Stimulated activated CD4-positive, alpha-beta T cell treated with anti-CD3 and anti-CD28 coated beads, Interleukin-2, amount 100 ng/mL, for 48 hours (primary cell): ENCODE measurements at places on chromosomes 7 and 10.

DNA sequence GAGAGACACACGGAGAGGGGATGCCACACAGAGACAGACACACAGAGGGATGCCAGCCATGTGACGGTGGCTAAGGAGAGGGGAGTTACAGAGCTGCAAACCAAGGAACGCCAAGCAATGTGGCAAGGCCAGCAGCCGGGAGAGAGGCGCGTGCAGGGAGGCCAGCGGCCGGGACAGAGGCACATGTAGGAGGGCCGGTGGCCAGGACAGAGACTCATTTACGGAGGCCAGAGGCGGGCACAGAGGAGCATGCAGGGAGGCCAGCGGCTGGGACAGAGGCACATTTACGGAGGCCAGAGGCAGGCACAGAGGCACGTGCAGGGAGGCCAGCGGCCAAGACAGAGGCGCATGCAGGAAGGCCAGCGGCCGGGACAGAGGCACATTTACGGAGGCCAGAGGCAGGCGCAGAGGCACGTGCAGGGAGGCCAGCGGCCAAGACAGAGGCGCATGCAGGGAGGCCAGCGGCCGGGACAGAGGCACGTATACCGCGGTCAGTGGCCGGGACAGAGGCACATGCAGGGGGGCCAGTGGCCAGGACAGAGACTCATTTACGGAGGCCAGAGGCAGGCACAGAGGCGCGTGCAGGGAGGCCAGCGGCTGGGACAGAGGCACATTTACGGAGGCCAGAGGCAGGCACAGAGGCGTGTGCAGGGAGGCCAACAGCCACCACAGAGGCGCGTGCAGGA lies 40.4 kb downstream of the INSIG1 start:
- no peak for DNase-seq

DNA sequence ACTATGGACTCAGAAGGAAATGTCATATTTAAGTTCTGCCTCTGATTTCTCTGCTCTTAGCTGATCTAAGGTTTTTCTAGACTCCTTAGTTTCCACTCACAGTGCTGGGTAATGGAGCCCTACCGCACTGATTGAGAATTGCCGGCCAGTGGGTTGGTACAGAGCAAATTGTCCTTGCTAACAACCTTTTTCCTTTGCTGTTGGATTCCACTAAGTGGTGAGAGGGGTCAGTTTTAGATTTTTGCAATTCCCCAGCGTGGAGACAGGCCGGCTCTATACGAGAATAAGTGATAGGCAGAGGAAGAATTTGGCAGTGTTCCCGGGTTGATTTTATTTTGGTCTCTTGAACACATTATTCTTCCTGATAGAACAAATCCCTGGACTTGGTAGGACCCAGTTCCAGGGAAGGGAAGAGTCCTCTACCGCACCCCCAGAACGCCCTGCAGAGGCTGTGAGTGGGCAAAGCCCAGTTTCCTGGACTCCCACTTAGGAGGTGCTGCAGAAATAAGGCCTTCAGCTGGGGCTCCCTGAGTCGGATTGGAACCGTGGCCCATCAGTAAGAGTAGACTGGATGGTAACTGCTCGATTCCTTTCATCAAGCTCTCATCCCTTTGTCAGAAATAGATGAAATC lies 3.0 kb upstream of the NRP1 start:
- DNase-seq = no peak

DNA sequence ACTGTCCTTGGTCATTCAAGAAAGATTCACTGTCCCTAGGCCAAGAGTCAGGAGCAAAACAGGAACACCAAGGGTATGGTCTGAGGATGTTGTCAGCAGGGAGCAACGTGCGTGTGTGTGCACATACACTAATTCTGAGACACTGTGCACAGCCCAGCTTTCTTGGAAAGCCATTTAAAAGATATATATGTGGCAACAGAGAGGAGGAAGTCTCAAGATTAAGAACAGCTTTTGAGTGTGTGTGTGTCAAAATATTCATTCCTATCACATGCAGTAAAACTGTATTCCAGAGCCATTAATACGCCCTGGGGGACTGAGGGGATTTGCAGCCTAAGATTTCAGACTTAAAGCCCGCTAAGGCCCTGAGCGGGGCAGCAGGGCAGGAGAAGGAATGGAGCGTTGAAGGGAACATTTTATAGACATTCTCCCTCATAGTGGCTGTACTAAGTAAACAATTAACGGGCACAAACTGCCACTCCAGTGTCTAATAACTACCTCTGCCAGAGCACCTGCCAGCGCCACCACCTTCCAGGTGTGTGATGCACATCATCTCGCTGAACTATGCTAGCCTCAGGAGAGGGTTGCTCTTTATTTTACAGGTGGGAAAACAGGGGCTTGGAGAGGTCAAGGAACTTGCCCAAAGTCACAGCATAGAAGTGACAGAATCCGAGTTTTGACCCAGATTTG lies 2.0 kb downstream of the NOD1 start:
- DNase-seq = no peak

DNA sequence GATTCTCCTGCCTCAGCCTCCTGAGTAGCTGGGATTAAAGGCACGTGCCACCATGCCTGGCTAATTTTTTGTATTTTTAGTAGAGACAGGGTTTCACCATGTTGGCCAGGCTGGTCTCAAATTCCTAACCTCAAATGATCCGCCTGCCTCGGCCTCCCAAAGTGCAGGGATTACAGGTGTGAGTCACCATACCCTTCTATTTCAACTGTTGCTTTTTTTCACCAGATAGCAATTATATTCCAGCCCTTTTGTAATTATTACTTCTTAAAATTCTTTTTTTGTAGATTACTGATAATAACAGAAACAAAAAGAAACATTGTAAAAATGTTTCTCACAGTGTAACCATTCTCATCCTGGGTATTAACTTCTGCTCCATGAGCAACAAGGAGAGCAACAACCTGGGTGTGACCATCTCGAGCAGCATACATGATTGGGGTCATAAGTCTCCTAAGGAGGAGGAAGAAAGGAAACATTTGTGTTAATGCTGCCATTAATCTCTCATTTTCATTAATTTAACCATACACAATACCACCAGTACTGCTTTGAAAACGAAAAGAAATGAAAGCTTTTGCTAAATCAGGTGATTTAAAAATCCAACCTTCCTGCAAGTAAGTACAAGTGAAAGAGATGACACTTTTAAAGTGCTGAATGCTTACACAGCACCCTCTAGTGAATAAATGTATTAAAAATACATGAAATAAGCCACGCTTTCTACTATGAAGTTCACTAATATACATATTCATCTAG lies 41.8 kb downstream of the ASZ1 start:
- no peak for DNase-seq

DNA sequence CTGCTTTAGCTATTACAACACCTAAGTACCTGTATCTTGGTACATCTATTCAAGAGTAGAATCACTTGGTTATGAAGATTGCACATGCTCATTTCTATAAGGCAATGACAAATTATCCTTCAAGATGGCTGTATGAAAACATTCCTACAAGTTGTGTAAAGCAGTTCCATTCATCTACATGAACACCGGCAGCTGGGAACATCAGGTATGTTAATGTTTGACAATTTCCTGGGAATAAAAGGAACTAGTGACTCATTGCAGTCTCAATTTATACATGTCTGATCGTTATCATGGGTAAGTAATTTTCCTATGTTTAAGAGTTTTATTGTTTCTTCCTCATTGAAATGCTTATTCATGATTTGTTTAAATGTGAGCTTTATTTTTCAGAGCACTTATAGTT lies 203.2 kb upstream of the SEMA3E start:
- no peak for DNase-seq

GRCh38 chr7:159086301-159086925 lies 58.3 kb downstream of the VIPR2 start:
- no peak for DNase-seq

- no peak for DNase-seq
Observed at GRCh38 chr7:8356071-8356470, 77.3 kb upstream of the NXPH1 start.

DNA sequence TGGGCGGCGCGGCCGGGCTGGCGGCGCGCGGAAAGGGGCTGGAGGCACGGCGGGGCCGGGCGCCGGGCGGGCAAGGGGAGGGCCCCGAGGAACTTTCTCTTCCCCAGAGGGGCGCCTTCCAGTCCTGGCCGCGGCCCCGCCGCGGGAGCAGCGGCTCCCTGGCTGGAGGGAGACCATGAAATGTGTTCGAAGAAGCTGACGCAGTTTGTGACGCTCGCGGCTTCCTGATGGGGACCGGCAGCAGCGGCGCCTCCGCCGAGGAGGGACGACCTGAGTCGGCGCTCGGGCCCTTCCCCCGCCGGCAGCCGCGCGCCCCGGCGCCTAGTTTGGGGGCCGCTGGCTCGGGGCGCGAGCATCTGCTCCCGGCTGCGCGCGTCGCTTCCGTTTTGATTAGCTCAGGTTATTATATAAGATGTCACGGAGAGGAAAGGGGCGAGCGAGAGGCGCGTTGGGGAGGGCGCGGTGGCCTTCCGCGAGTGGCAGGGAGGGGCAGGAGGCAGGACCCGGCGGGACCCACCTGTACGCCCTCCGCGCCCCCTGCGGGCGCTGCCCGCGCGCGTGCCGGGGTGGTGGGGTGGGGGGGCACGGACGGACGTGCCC lies 57.1 kb upstream of the PCGF5 start:
- DNase-seq = peak; percentile 58

DNA sequence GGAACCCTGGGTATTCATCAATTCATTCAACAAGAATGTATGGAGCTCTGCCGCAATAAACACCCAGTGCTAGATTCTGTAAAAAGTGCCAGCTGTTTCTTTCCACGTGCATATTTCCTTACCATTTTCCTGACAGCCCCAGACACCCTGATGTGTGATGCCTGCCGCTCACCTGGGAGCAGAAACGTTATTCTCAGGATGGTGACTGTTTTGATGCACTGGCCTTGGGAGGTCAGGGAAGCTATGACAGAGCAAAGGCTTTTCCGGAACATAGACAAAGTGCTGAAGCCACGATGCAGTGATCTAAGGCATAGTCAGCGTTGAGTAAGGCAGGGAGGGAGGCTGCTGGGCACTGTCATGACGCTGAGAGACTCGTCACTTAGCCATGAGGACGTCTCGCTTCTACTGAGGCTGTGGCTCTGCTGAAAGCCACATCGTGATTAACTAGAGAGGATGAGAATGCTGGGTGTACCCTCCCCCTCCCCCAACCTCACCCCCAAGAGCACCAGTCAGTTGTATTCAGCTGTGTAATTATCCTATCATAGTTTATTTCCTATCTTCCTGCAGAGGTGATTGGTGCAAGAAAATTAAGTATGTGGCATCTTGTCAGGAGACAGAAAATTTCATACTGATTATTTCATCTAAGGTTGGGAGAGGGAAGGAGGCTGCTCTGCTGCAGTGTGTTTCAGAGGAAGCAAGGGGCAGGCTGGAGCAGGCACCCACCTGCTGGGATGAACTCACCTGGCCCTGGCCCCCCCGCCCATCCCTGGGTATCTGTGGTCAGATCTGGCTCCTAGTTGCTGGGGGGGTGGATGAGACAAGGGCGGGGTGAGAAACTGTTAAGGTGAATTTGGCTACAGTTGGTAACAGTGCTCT lies 48.8 kb upstream of the SMNDC1 start:
- no peak for DNase-seq

- no peak for DNase-seq
Observed at GRCh38 chr10:116444527-116445142, 17.0 kb downstream of the PNLIPRP3 start.

DNA sequence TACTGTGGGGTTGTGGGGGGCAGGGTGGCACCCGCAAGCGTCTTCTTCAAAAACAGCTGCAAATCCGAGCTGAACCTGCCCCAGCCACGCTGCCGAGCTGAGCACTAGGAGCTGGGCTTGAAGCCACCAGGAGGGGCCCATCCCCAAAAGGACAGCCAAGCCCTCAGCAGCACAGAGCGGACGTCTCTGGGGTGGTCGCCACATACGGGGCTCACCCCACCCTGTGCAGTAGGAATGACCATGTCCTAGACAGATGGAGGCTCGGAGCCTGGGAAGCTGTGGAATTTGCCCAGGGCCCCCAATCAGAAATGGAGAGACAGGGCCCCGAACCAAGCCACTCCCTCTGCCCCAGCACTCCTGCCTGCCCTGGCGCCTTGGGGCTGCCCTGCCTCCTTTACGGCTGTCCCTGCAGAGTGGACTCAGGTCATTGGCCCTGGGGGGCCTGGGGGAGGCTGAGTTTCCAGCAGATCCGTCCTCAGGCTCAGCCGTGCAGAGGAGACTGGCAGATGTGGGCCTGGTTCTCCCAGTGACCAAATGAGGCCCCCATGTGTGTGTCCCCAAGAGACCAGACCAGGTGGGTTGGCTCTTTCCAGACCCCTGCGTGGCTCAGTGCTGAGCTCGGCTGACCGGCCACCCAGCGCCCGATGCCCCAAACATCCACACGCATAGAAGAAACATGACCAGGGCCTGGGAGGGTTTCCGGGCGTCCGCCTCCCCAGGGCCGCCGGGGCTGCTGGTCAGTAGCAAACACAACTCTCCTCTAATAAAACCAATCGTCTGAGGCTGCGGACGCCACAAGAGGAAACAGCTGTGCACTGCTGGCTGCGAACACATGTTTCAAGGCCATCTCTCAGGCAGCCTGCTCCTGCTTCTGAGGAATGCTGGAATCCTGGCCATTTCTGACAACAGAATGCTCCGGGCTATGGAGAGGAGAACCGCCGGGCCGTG lies 54.9 kb downstream of the PDGFA start:
- no peak for DNase-seq

DNA sequence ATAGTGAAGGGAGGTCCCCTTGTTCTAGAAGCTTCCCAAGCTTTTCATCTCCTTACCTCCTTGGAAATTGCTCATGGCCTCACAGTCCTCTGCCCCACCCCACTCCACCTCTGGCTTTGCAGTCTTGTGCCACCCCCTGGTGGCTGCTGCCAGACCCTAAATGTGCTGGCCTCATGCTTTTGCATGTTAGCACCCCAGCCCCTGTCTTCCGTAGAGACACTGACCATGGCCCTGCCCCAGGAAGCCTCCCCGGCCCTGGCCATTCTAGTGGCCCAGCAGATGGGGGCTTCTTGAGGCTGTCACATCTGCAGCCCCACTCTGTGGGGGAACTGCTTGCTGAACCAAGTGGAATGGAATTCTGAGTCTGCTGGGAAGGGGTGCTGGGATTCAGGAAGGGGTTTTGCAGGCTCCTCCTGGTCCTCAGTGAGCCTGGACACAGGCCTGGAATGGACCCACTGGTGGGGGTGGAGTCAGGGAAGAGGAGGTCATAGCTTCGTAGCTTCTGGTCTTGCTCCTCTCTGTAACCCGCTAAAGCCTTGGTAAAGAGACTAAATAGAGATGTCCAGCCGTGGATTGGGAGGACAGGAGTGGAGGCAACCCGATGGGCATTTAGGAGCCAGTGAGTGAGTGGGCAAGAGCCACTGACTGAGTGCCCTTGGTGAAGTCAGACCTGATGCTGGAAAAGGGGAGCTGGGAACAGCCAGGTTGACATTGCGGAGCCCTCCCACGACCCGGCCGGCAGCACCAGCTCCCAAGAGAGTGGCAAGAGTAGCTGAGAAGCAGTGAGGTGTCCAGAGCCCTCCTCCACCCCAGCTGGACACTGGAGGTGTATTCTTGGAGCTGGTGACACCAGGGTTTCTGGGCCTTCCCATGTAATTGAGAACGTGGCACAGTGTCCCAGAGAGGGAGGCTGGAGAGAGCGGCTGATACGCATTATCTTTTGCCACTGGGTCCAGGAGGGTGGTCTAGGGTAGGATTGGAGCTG lies 20.9 kb downstream of the RAMP3 start:
- no peak for DNase-seq

- DNase-seq = no peak
Observed at GRCh38 chr7:6164491-6164890, 107.9 kb downstream of the CYTH3 start.

GRCh38 chr10:78687626-78688025 lies 381.1 kb upstream of the ZMIZ1 start:
- DNase-seq = no peak

GRCh38 chr10:63084690-63085382 lies 48.3 kb upstream of the NRBF2 start:
- no peak for DNase-seq
